Erythroblast (primary cell): ENCODE measurements at places on chromosomes 11 and 22.

- DNase-seq = no peak
These were observed 39.0 kb downstream of the CERK start for GRCh38 chr22:46699091-46699490.

- no peak for DNase-seq
These were observed 67.9 kb upstream of the SEPTIN5 start for GRCh38 chr22:19646383-19646782.

GRCh38 chr22:50625131-50625567 is 2.8 kb downstream of the ARSA start:
- no peak for DNase-seq

DNA sequence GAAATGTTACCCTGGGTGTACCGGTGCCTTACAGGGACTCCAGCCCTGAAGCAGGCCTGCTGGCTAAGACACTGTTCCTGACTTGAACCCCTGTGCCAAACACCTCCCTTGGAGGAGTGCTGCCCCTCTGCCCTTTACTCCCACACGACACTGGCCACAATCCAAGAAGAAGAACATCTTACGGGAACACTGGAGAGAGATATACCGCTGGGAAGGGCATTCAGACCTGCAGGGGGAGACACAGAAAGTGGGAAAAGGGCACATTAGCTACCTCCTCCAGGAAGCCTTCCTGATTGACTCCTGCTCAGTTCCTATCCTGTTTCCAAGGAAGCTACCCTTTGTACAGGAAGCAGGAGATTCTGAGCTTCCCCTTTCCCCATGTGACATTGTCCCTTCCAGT is 18.7 kb downstream of the TMPRSS13 start:
- no peak for DNase-seq

- peak; percentile 38 for DNase-seq
These were observed 17.8 kb upstream of the WNT7B start for GRCh38 chr22:45994491-45995404.

- DNase-seq = no peak
These were observed 8.3 kb downstream of the SSH3 start for GRCh38 chr11:67311556-67312082.

GRCh38 chr11:67006029-67006884 is 16.7 kb upstream of the SYT12 start:
- DNase-seq = peak; percentile 43

GRCh38 chr11:10813945-10814344 is 5.2 kb upstream of the EIF4G2 start:
- no peak for DNase-seq

DNA sequence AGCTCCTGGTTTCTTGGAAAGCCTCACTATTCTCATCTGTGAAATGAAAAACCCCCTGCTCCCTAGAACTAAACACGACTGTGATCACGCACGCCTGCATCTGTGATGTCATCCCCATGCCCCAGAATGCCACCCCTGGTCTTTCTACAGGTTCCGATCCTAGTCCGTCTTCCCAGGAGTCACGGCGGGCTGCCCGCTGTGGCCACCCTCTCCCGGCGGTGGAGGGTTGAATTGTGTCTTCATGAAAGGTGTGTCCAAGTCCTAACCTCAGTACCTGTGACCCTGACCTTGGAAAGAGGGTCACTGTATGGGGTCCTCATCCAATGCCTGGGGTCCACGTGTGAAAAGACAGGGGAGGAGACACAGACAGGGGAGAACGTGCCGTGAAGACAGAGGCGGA is 14.4 kb downstream of the OSBPL5 start:
- no peak for DNase-seq

- DNase-seq = no peak
These were observed 44.3 kb upstream of the IGSF9B start for GRCh38 chr11:134001088-134001487.

DNA sequence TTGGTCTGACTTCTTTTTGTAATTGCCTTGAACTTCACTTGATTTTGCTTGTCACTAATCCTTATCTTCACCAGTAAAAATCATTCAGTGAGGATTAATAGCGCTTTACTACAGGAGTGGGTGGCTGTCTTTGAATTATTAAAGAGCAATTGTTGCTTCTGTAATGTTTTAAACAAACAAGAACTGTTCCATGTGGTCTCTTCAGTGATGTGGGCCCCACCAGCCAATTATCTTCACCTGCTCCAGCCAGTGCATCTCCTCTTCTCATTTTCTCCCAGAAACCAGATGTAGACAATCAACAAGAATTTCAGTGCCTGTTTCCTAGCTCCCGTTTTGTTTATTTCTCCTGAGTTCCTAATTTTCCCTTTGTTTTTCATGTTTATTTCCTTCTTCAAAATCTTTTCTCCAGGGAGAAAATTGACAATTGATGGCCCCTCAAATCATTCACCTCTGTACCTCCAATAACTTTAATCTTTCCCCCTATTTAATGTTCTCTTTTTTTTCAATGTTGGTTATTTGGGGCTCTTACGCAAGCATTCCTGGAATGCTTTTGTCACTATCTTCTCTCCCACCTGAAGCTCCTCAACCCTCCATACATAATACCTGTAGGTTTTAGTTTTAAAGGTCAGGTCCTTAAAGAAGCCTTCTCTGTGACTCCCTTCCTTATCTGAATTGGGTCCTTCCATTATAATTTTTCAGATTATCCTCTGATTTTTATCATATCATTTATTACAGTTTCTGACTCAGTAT is 115.1 kb downstream of the ARFGAP2 start:
- no peak for DNase-seq

DNA sequence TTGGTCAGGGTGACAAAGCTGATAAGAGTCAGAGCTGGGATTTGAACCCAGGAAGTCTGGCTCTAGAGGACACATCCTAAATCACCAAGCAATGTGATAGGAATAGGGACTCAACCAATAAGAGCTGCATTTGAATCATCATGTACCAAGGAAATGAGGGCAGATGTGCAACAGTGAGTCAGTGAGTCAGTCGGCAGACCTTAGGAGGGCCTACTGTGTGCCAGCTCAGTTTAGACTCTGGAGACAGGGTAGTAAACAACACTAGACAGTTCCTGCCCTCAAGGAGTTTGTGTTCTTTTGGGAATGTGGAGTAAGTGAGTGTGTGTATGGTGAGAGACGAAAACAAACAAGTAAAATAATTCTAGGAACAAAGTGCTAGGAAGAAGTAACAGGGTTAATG is 11.2 kb downstream of the IL10RA start:
- DNase-seq = no peak

DNA sequence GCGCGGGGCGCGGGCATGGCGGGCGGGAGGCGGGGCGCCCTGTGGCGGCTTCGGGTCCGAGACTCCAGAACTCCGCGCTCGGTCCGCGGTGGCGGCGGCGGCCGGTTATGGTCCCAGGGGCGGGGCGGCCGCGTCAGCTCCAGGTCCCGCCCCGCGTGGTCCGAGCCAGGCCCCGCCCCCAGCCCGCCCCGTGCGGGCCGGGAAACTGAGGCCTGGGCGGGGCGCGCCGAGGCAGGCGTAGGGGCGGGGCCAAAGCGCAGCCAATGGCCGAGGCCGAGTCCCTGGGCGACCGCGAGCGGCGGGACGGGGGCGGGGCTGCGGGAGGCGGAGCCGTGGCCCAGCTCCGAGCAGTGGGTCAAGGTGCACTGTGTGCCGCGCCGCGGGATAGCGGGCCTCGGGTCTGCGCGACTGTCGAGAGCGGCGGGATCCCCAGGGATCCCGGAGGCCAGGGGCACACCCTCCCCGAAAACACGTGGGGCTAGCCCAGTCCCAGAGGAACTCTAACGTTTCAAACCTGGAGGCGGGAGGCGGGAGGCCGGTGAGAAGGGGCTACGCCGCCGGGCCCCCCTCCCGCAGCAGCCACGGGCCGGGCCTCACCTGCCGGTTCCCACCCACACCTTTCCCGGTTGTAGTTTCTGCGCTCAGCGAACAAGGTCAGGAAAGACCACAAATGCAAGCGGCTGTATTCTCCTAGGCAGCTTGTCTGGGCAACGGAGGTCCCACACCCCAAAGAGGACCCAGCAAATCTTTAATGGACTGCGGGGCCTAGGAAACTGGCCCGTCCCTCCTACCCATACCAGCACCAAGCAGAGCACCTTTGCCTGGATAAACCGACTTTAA is at the start of gene SLC25A1:
SLC25A1 (minus strand) TSS at position 80 of the 840 bp plus-strand sequence; CDS start at position 17, 63 bp downstream.
- DNase-seq = peak; percentile 93

- no peak for DNase-seq
These were observed at the start of gene PLEKHA7 for GRCh38 chr11:17014321-17014832. Gene PLEKHA7, minus strand, starts transcription at chr11:17014414. Its CDS starts 13 bp downstream, at chr11:17014401.

- DNase-seq = no peak
These were observed 25.8 kb downstream of the VSIG10L2 start for GRCh38 chr11:125971618-125972017.

- no peak for DNase-seq
These were observed 7.8 kb downstream of the PIM3 start for GRCh38 chr22:49968313-49968830.

DNA sequence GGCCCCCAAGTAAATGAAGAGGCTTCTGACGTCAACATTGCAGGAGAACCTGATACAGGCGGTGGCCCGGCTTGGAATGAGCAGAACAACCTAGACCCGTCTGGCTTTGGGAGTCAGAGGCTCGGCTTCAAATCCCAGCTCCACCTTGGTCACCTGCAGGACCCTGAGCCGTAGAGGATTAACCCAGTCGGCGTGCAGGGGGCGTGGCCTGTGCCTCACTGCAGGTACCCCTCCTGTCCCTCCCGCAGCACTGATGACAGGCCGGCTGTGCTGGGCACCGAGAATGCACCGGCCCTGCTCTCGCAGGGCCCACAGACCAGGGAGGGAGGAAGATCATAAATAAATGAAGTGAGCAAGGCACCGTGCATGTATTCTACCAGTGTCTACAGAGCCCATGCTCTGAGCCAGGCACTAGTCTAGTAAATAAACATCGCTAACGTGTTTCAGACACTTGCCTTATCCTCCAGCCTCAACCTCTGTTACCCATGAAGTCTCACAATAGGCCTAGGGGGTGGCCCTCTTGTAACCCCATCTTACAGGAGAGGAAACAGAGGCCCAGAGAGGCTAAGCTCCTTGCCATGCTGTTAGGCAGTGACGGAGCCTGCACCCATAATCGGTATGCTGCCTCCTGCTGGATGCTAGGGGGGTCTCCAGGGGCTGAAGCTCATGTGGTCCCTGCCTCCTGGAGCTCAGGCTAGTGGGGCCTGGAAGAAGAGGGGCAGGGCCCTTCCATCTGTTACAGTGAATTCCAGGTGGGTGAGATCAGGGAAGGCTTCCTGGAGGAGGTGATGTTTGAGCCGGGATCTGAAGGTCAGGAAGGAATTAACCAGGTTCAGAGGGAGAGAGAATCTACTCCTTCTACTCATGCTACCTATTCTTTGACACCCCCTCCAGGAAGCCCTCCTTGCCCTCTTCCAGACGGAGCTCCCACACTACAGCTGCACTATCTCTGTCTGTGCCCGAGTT is 53.4 kb downstream of the RTL6 start:
- DNase-seq = peak; percentile 26

DNA sequence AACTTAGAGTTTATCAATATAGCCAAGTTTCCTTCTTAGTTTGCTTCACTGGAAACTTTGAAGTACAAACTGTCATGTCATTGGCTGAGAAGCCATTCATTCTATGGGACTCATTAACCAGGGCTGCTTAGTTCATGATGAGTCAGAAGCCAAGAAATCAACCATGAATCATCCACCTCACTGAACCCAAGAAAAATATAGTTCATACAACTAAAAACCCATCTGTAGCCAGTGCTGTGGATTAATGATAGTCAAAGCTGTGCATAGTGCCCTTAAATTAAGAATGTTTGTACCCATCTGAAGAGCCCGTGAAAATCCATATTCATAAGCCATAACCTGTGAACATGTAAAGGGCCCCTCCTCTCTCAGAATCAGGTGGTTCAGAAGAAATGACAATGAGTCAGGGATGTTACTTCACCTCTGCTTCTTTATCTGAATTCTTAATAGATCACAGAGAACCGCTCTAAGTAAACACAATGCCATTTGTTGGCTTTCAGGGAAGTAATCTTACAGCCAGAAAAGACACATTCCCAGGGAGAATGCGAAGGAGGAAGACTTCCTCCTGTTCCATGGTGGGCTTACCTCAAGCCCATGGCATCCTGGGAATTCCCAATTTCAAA is 25.4 kb downstream of the MMP20 start:
- DNase-seq = peak; percentile 54

DNA sequence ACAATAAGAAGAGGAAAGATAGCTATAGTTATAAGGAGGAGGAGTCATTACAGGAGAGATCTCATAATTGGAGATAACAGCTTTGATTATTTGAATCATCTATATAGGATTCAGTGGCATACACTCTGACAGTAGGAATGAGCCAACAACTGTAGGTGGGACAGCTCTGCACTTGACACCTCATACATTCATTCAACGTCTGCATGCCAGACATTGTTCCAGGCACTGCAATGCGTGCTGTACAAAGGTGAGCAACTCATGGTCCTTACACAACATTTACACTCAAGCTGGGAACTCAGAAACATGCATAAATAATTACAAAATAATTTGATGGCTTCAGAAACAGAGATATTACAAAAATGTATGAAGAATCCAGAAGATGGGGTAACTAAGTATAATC is 154.3 kb downstream of the MSANTD4 start:
- no peak for DNase-seq

DNA sequence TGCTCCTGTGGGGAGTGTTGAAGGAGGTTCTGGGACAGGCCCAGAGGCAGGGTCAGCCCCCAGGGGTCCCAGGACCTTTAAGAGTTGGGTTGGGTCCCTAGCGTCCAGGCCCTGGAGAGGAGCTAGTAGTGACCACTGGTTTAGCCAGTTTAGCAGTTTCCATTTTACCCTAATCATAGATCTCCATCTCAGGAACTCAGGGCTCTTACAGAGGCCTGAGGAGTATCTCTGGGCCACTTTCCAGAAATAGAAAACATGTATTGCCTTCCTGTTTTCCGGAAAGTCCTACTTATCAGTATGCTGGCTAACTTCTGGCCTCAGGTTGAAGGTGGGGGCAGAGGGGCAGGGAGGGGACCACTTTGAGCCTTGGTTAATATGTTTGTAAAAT is 13.5 kb downstream of the NCF4 start:
- DNase-seq = no peak

GRCh38 chr11:128326791-128327190 is 260.6 kb downstream of the ETS1 start:
- DNase-seq = no peak

- peak; percentile 44 for DNase-seq
These were observed 1.7 kb downstream of the CREBZF start for GRCh38 chr11:85663080-85663752.

DNA sequence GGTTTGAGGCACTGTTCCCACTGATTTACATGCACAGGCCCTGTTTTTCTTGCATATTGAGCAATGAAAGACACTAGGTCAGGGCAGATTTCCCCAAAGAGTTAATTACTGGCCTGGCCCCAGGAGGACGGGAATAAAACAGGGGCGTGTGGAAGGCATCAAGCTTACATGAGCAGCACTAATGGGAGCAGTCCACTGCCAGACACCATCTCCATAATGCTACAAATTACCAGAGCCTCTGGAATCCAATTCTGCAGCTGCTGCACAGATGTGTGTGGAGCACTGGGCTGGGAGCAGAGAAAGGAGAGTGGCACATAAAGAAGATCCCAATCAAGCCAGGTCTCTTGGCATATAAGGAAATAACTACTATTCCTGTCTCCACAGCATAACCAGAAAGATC is 96.9 kb downstream of the CCDC34 start:
- no peak for DNase-seq

- DNase-seq = no peak
These were observed 22.9 kb downstream of the RPUSD4 start for GRCh38 chr11:126188332-126189108.
